ENCODE measurements at places on chromosomes 5 and 9.

DNA sequence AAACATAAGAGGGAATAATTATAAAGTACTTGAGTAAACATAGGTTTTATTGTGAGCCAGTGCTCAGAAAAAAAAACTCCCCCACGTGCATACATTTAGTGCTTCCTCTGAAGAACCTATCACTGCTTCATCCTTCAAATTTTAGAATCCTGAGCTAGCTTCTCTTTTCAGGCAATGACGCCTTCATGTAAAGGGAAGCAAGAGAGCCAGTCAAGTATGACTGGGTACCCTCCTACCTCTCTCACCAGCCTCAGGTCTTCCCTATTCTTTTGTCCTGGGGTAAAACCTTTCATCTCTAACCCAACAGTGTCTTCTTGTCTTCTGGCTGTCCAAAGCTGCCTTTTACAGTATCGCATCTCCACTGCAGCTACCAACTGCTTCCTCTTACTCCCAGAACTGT lies 32.0 kb downstream of the PLPP1 start:
- no peak for DNase-seq

DNA sequence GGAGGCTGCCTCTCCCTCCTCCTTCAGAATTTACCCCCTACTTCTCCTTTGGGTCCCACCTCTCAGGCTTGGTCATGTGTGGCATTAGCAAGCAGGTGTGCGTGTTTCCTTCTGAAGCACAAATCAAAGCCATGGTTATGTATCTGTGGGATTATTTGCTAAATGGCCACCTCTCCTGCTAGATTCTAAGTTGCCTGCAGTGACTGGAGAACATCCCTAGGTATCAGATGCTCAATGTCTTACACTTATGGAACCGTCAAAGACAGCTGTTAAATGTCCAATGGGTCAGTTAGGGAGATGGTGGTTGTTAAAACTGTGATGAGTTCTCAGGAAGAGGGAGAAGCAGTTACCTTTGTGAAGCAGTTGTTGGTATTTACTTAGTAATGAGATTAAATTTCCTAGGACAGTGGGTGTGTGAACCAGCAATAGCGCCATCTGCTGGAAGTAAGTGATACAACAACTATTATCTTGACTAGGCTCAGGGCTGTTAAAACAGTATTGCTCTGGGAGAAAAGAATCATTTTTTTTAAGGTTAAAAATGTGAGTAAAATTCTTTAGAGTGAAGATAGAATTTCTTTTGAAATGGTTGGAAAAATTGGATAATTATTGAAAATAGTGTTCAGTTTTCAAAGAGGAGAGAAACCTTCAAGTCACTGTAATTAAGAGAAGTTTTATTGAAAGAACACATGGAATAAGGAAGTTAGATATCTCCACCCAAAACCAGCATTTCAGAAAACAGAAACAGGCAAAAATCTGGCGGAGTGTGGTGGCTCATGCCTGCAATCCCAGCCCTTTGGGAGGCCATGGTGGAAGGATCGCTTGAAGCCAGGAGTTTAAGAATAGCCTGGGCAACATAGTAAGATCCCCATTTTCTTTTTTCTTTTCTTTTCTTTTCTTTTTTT lies 71.3 kb downstream of the TMC1 start:
- DNase-seq: peak; percentile 59

DNA sequence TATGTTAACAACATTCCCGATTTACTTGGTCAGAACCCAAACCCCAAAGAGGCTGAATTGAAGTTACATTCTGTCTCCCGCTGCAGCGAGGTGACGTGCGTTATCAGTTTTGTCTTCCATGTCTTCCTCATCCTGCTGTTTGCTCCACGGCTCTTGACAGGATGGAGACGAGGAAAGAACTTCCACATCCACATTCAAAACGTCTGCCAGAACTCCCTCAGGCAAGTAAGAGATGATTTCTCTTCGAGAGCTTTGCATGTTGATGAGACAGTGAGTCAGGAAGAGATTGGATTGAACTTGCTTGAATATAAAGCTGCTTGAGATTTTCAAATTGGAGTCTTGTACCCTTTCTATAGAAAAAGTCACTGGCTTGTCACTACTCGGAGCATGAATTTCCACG lies 242.6 kb downstream of the AUH start:
- DNase-seq: no peak

DNA sequence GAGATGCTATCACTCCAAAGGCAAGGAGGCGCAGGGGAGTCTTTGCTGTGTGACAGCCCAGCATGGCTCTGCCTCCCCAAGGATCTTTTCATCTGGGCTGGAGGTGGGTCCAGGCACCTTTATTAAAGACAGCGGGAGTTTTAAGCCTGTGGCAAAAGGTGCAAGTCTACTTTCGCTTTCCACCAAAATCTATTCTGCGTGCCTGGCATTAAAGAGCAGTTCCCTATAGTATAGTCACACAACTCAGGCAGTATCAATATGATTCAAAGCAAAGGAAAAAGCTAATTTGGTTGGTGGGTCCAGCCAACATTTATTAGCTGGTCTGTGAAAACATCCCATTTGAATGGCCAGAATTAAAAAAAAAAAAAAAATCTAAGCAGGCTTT lies 398.7 kb downstream of the EBF1 start:
- DNase-seq: no peak

GRCh38 chr5:56574778-56575177 lies 240.6 kb upstream of the MAP3K1 start:
- DNase-seq: no peak

GRCh38 chr9:694403-695154 lies 146.9 kb upstream of the DMRT1 start:
- DNase-seq: no peak

DNA sequence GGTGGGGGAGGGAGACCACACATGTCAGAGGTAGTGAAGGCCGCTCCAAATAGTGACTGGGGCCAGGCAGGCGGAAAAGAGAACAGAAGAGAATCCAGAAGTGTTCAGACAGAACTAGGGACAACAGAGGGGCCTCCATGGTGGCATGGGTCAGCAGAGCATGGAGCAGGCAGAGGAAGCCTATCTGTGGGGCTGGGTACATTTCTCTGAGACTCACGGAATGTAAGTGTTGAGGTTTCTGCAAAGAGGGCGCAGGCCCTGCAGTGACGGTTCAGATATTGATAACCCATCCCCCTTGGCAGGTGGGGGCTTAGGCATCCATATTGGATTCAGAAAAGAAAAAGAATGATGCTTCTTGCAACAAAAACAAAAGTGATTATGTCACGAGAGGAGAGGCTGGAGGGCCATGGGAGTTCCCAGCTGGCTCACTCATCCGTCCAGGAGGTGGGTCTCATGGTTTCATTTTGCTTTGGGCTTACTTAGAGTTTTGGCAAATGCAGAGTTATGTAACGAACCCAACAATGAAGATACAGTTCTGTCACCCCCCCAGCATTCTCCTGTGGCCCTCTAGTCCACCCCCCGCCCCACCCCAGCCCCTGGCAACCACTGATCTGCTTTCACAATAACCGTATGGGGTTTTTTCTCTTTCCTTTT lies 5.4 kb upstream of the RMND5B start:
- DNase-seq: no peak

DNA sequence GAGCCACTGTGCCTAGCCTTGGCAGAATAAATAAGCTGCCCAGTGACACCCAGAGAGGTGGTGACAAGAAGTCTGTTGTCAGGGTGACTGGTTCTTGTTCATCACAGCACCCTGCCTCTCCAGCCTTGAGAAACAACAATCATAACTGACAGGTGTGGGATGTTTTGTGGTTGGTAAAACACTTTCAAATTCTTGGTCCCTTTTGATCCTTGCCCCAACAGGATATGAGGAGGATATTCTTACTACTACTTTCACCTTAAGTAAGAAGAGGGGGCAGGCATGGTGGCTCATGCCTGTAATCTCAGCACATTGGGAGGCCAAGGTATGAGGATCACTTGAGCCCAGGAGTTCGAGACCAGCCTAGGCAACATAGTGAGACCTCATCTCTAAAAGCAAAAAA lies 14.2 kb upstream of the FRRS1L start:
- peak; percentile 26 for DNase-seq

DNA sequence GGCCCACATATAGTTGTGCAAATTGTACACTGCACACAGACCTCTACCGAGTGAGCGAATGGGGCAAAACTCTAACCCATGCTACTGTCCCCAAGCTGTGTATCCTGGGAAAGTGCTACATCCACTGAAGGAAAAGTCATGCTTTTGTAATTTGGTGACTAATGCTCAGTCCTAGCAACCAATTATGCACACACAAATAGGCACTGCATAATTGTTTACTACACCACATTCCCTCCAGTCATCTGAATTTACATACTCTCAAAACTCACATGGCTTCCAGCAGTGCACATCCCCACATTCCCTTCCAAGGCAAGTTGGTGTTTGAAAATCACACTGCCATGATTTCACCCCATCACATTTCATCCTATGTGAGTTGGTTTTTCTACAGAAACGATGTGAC lies 125.9 kb upstream of the OSMR start:
- no peak for DNase-seq

DNA sequence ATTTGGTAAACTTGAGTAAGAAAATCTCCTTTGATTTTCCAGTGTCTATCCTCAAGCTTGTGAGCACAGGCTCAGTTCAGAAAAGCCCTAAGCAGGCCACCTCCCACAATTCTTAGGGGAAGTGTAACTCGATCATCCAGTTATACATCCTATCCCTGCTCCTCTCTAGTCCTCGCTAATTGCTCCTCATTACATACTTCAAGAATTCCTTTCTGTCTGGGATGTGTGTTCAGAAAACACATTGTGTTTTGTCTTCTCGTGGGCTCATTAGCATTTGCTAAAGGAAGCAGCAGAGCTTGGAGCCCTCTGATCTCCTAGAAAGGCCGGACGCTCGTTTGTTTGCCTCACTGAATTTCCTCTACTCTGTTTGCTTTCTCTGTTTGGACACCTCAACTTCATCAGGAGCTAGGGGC lies 268.2 kb upstream of the RFX3 start:
- DNase-seq: no peak

DNA sequence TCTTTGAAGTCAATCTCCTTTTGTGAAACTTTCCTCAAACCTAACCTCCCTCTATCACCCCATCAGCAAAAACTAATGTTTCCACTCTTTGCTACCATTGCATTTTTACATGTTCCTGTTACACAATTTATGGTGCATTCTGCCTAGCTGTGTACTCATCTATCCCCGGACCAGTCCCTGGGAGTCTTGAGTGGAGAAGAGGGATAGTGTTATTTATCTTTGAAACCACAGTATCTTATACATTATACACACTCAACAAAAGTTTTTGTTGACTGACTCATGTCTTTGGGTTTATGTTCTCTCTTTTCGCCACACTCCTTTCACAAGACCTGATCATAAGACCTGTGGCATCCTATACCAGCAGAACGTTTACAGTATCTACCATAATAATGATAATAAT lies 26.4 kb downstream of the TNFAIP8 start:
- DNase-seq: no peak

DNA sequence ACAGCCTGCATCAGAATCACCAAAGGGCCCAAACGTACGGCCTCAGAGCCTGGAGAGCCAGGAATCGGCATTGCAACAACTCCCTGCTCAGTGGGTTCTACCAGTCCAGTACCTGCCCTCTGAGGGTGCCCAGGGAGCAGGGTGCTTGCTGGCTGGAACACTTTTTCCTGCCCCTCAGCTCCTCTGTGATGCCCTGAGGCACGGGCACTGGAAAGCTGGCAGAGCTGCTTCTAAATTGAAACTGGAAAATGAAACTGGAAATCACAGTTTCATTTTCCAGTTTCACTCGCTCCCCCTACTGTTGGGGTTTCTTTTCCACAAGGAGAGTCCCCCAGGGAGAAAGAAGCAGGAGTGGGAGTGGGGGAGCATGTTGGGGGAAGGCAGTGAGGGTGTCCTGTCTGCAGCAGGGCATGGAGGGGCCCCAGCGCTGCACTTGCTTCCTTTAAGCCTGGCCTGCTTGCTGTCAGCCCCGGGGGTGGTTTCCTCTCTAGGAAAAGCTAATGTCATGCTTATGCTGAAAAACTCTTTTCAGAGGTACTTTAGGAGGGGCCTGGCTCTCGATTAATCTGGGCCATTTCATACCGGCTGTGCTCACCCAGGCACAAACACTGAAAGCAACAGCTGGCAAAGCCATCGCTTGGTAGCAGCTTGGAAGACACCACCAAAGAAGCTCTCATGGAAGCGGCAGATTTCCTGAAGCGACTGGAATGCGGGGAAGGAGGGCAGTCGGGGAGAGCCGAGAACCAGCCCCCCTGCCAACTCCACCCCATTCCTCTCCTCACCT lies 26.2 kb downstream of the IRF1 start:
- peak; percentile 52 for DNase-seq

DNA sequence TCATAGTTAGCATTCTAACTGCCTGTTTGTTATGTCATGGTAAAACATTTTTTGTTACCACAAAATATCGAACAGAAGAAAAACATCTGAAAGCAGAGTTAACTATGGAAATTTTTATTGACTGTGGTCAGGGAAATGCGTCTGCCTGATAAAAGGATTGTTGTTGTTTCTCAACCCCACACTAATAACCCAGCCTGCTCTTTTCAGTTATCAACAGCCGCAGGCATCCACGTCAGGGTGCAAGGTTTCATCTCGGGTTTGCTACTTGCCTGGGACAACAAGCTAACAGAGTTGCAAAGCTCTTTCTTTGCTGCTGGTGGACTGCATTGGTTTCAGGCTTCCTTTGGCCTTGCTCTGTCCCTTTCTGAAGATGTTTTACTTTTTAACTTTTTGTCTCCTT lies 969.2 kb downstream of the CDH18 start:
- DNase-seq: no peak

DNA sequence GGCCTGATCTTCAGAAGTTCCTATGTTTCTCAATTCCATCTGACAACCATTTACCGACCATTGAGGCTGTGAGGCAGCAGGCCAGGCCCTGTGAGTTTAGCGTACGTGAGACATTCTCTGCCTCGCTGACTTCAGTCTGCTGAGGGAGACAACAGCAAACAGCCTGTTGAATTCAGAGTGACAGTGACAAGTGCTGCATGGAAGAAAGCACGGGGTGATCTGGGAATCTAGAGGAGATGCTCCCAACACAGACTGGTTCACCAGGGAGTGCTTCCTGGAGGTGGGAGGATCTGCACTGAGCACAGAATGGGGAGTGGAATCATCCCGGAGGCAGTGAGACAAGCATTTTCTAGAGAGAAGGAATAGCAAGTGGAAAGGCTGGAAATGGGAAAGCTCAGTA lies 10.0 kb upstream of the DDX41 start:
- DNase-seq: no peak

DNA sequence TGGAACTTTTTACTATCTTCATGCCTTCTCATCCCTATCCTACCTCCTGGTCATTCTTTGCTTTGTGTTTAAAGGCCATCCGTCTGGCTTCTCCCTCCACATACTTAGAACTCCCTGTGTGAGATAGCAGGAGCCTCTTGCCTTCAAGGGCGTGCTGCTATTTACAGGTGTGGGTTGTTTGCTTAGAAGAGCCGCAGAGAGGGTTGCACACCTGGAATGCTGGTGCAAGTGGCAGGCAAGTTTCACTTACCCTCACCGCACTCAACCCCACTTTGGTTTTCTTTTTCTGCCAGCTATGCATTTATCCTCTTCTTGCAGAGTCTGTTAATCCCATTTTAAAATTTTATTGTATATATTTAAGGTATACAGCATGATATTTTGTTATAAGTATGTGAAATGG lies 12.6 kb downstream of the SKP2 start:
- DNase-seq: no peak

- DNase-seq: no peak
Measured at GRCh38 chr5:173320259-173320658, 8.0 kb downstream of the STC2 start.
